Central memory CD8-positive, alpha-beta T cell (primary cell): ENCODE measurements at places on chromosomes 5 and 9.

GRCh38 chr9:134575901-134576176, 65.8 kb upstream of the COL5A1 start:
- DNase-seq: no peak
- no peak overlapping the region for H3K4me3 ChIP-seq
- H3K36me3 ChIP-seq: peaks cover 2% of the 10 kb centered on the region
- H3K27ac ChIP-seq: no peak overlapping the region
- peaks cover 42% of the 10 kb centered on the region for H3K27me3 ChIP-seq
- no peaks in the 10 kb centered on the region for H3K4me1 ChIP-seq

DNA sequence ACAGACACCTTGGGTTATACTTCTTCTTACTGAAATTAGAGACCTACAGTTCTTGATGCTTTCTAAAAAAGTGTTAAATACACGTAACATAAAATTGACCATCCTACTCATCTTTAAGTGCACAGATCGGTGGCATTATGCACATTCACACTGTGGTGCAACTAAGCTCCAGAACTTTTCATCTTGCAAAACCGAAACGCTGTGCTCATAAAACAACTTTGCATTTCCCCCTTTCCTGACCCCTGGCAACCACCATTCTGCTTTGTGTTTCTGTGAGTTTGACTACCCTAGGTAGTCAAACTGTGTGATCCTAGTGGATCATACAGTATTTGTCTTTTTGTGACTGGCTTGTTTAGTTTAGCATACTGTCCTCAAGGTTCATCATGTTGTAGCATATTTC, 3.9 kb downstream of the MVB12B start:
- peaks cover 85% of the 10 kb centered on the region for H3K4me1 ChIP-seq
- H3K27me3 ChIP-seq: no peaks in the 10 kb centered on the region
- peak overlapping the region; percentile 95 for H3K27ac ChIP-seq

DNA sequence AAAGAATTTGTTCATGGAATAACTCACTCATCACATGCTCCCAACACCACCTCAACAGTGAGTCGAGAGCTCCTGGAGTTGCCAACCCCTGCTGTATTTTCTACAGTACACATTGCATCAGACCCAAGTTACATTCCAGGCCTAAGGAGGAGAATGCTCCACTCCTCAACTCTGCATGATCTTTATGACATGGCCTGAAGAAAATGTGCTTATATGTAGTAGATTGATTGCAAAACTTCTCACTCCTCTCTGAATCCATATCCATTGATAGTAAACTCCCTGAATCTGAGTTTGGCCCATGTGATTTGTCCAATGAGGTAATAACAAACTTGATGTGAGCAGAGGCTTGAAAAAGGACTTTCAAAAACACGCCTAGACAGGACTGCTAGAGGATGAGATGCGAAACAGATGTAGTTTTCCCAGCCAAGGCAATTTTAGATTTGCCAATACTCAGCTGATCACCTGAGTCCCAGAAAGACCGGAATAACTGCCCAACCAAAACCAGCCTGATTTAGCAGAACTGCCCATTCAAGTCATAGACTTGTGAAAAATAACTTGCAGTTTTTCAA, 29.0 kb upstream of the PAPPA start:
- H3K27ac ChIP-seq: no peak overlapping the region
- DNase-seq: no peak
- H3K4me1 ChIP-seq: no peaks in the 10 kb centered on the region
- H3K36me3 ChIP-seq: peaks cover 2% of the 10 kb centered on the region
- H3K4me3 ChIP-seq: no peak overlapping the region
- no peaks in the 10 kb centered on the region for H3K27me3 ChIP-seq

GRCh38 chr9:115015018-115015635, 84.7 kb upstream of the TNFSF8 start:
- no peak overlapping the region for H3K4me3 ChIP-seq
- H3K27me3 ChIP-seq: no peaks in the 10 kb centered on the region
- peaks cover 1% of the 10 kb centered on the region for H3K36me3 ChIP-seq

DNA sequence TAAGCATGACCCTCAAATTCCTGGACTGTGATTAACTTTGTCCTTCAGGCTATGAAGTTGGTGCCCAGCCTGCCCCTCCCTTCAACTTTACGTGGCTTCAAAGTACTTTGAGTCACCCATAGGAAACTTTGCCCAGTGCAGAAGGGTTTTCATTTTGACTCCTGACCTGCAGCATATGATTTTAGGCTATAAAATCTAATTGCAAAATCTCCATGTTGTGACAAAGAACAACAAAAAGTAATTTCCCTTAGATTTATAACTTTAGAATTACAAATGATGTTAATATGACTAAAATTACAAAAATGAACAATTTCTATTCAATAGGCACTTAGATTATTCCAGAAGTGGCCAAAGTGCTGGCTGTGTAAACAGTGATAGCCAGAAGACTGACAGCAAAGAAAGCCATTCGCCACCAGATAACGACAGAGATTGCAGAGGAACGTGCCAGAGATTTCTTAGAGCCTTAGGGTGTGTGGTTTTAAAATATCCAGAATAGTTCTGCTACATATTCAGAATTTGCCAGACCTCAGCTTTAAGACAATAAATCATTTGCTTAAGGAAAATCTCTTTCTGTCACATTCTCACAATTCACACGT, 197.4 kb downstream of the SEMA5A start:
- H3K27ac ChIP-seq: no peak overlapping the region
- DNase-seq: no peak
- peaks cover 1% of the 10 kb centered on the region for H3K36me3 ChIP-seq
- no peaks in the 10 kb centered on the region for H3K27me3 ChIP-seq

DNA sequence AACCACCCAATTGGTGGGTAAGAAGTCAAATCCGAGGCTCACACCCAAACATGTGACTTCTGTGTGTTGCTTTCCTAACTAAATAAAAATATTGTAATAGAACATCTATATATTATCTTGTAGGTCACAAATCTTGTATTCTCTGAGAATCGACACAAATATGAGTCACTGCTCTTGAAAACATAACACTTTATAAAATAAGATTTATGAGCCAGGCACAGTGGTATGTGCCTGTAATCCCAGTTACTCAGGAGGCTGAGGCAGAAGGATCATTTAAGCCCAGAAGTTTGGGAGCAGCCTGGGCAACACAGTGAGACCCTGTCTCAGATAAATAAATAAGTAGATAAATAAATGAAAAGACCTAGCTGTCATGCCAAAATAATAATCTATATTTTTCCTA, 624.1 kb downstream of the ANXA1 start:
- H3K27ac ChIP-seq: no peak overlapping the region
- H3K36me3 ChIP-seq: no peaks in the 10 kb centered on the region
- H3K4me1 ChIP-seq: no peaks in the 10 kb centered on the region
- no peaks in the 10 kb centered on the region for H3K27me3 ChIP-seq
- no peak overlapping the region for H3K4me3 ChIP-seq

- no peaks in the 10 kb centered on the region for H3K4me1 ChIP-seq
- peaks cover 12% of the 10 kb centered on the region for H3K27me3 ChIP-seq
- H3K36me3 ChIP-seq: peaks cover 2% of the 10 kb centered on the region
- no peak overlapping the region for H3K27ac ChIP-seq
Measured at GRCh38 chr9:134210908-134211810, 46.8 kb upstream of the RNU6ATAC start.

GRCh38 chr5:111227226-111227782, 3.1 kb downstream of the CAMK4 start:
- H3K27ac ChIP-seq: peak overlapping the region; percentile 88
- peaks cover 22% of the 10 kb centered on the region for H3K36me3 ChIP-seq
- no peak for DNase-seq
- no peaks in the 10 kb centered on the region for H3K27me3 ChIP-seq
- H3K4me3 ChIP-seq: peak overlapping the region; percentile 96

DNA sequence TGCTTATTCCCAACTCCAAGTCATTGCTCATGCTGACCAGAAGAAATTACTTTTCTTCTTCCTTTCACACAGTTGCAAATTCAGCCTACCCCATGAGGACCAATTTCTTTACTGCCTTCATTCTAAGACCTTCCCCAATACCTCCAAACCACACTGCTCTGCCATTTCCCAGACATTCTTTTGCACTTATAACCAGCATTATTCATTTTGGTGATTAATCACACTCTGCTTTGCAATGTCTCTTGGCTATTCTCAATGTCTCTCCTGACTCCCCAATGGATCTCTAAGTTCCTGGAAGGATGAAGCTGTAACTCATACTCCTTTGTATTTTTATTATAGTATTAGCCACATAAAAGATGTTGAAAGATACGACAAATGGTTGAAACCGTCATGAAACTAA, 105.7 kb upstream of the RANBP3L start:
- no peaks in the 10 kb centered on the region for H3K36me3 ChIP-seq
- no peaks in the 10 kb centered on the region for H3K4me1 ChIP-seq
- H3K27ac ChIP-seq: no peak overlapping the region
- DNase-seq: no peak
- no peak overlapping the region for H3K4me3 ChIP-seq

GRCh38 chr9:138075496-138075895, 197.9 kb downstream of the CACNA1B start:
- no peaks in the 10 kb centered on the region for H3K4me1 ChIP-seq
- no peak overlapping the region for H3K4me3 ChIP-seq
- DNase-seq: no peak
- peaks cover 77% of the 10 kb centered on the region for H3K27me3 ChIP-seq
- H3K27ac ChIP-seq: no peak overlapping the region

GRCh38 chr5:39448506-39449128, 23.8 kb upstream of the DAB2 start:
- no peak overlapping the region for H3K4me3 ChIP-seq
- DNase-seq: no peak
- peaks cover 3% of the 10 kb centered on the region for H3K36me3 ChIP-seq
- H3K4me1 ChIP-seq: no peaks in the 10 kb centered on the region

DNA sequence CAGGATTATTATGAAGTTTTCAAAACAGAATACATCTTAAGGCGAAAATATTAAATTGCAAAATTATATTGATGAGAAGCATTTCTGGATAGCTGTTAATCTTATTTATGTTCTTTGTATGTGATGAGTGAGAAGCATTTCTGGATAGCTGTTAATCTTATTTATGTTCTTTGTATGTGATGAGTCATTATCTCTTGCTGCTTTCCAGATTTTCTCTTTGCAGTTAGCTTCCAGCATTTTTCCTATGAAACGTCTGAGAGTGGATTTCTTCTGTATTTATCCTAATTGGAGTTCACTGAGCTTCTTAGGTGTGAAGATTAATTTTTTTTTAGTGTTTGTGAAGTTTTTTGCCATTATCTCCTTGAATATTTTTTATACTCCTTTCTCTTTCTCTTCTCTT, 8.2 kb downstream of the TMEM232 start:
- DNase-seq: no peak
- H3K4me1 ChIP-seq: no peaks in the 10 kb centered on the region
- no peaks in the 10 kb centered on the region for H3K36me3 ChIP-seq
- H3K27ac ChIP-seq: no peak overlapping the region
- H3K27me3 ChIP-seq: peaks cover 41% of the 10 kb centered on the region
- no peak overlapping the region for H3K4me3 ChIP-seq

DNA sequence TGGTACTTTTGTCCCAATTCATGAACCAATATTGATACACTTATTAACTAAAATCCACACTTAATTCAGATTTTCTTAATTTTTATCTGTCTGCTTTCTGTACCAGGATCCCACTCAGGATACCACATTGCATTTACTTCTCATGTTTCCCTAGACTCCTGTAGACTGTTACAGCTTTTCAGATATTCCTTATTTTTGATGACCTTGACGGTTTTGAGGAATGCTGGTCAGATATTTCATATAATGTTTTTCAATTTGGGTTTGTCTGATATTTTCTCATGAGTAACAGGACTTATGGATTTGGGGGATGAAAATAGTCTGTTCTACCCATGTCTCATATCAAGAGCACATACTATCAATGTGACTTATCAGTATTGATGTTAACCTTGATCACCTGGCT, 37.4 kb downstream of the PLPPR1 start:
- no peaks in the 10 kb centered on the region for H3K36me3 ChIP-seq
- no peaks in the 10 kb centered on the region for H3K27me3 ChIP-seq

GRCh38 chr9:72207278-72207677, 58.0 kb downstream of the GDA start:
- no peaks in the 10 kb centered on the region for H3K4me1 ChIP-seq
- no peak overlapping the region for H3K27ac ChIP-seq
- peaks cover 55% of the 10 kb centered on the region for H3K27me3 ChIP-seq
- H3K36me3 ChIP-seq: no peaks in the 10 kb centered on the region

DNA sequence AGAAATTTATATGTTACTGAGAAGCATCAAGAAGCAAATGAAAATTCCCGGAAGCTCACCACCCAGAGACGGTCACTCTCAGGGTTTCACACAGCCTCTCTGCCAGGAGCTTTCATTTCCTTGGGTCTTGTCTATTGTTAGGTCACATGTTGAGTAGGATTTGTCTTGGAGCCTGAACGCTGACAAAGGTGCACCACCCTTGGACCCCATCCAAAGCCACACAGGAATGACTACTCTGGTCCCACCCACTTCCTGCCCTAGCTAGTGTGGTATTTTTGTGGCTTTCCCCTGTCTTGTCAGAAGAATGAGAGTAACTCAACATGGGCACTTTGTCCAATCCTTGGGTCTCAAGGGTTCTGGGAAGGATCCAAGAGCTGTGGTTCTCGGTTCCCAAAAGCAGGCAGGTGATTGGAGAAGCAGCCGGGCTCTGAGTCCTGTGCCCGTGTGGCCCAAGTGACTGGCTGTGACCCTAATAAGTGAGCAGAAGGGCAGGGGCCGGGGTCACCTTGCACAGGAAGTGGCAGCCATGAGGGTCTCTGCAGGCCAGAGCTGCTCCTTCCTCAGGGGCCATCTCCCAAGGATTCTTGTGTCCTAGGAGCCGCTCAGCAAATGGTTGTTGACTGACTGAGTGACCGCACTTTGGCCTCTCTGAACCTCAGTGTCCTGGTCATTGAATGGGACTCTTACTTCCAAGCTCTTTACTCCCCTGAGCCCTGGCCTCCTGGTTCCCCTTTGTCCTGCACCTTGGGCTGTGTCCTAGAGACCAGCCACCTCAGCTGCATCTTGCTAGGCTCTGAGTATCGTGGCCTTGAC, 6.9 kb downstream of the FGD3 start:
- peak overlapping the region; percentile 79 for H3K4me3 ChIP-seq
- DNase-seq: peak; percentile 77
- peaks cover 4% of the 10 kb centered on the region for H3K36me3 ChIP-seq
- no peaks in the 10 kb centered on the region for H3K27me3 ChIP-seq
- H3K27ac ChIP-seq: peak overlapping the region; percentile 92

DNA sequence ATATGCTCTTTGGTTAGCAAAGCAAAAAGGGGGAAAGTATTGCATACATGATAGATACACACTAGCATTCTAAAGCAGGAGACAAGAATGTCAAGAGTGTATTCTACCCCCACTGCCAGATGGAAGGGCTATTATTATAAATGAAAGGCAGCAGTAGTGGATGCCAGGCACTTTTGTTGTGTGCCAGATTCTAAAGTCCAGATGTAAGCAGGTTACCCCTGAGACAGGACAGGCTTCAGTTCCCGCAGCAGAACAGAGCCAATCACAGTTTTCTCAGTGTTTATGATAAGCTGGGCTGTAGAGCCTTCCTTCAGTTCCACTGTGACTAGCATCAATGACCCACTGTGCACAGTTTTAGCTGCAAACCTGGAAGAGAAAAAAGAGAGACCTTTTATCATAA, 226.6 kb upstream of the TBCA start:
- no peak for DNase-seq
- H3K4me3 ChIP-seq: no peak overlapping the region
- peaks cover 19% of the 10 kb centered on the region for H3K36me3 ChIP-seq
- no peaks in the 10 kb centered on the region for H3K4me1 ChIP-seq
